Stomach (tissue), 19 donors: ENCODE measurements at places on chromosomes 2 and 18. TPM values are rescaled to one million over a fixed set of nuclear protein-coding genes. Genes with fewer than 3 reads are reported as not detected.

The TPO gene
- total RNA-seq = 92.4 TPM

The TEX44 gene
- not detected for total RNA-seq

The ELOA2 gene
- total RNA-seq = not detected

The C2orf81 gene
- not detected for total RNA-seq

The TTL gene
- total RNA-seq = 4.1 TPM

The CHST10 gene
- total RNA-seq = 67.1 TPM

The MTCL1 gene
- total RNA-seq = 13.6 TPM

The IL1F10 gene
- total RNA-seq = not detected

The CABYR gene
- 0.73 TPM for total RNA-seq

The KCNIP3 gene
- not detected for total RNA-seq

The REEP1 gene
- not detected for total RNA-seq

The KANSL1L gene
- total RNA-seq = 54.5 TPM

The SNRPD1 gene
- total RNA-seq = 0.45 TPM
